Activated CD4-positive, alpha-beta T cell treated with anti-CD3 and anti-CD28 coated beads for 36 hours (primary cell): ENCODE measurements at places on chromosomes 5 and 9. TPM values are rescaled to one million over a fixed set of nuclear protein-coding genes. Genes with fewer than 3 reads are reported as not detected.

NUTM2F gene
- not detected for total RNA-seq

TEK gene
- not detected for total RNA-seq

S1PR3 gene
- 0.56 TPM for total RNA-seq

EDIL3 gene
- not detected for total RNA-seq

FBXL17 gene
- 6.6 TPM for total RNA-seq

DNA sequence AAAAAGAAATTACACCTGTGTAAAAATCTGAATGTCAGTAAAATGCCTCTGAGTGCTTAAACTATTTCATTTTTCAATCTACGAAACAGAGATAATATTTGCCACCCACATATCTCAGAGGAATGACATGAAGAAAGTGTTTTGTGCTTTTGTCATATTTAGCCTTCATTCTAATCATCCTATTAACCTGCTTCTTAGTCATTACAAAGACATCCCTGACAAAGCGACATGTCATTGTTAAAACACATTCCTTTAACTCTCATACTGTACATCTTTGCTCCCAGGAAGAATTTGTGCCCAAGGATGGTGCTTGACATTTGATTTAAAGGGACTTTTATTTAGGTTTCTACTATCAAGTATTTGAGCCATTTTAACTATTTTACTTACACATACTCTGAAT is 275.9 kb downstream of the DMRTA1 start:
- H3K27me3 ChIP-seq, result no peaks in the 10 kb centered on the region
- no peak for DNase-seq
- no peaks in the 10 kb centered on the region for H3K36me3 ChIP-seq
- no peak overlapping the region for H3K4me3 ChIP-seq
- no peak overlapping the region for H3K27ac ChIP-seq

GRCh38 chr5:123907349-123907748 is 395.4 kb downstream of the CSNK1G3 start:
- H3K27me3 ChIP-seq, result no peaks in the 10 kb centered on the region
- no peak overlapping the region for H3K4me3 ChIP-seq
- no peaks in the 10 kb centered on the region for H3K36me3 ChIP-seq

DNA sequence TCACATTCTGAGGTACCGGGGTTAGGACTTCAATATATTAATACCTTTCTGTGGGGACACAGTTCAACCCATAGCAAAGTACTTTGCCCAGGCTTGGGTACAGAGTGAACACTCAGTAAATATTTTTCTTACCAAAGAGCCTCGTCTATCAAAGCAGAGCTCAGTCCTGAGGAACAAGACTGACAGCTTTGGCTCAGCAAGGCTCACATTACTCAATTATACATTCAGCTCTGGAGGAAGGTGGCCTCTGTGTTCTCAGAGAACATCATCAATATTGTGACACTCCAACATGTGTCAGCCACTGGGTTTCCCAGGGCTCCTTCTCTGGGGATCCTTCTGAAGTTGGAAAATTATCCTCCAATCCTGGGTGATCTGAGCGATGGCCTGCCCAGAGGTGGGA is 186.4 kb downstream of the NMUR2 start:
- no peak for DNase-seq
- no peak overlapping the region for H3K27ac ChIP-seq
- no peak overlapping the region for H3K4me3 ChIP-seq
- no peaks in the 10 kb centered on the region for H3K36me3 ChIP-seq

DNA sequence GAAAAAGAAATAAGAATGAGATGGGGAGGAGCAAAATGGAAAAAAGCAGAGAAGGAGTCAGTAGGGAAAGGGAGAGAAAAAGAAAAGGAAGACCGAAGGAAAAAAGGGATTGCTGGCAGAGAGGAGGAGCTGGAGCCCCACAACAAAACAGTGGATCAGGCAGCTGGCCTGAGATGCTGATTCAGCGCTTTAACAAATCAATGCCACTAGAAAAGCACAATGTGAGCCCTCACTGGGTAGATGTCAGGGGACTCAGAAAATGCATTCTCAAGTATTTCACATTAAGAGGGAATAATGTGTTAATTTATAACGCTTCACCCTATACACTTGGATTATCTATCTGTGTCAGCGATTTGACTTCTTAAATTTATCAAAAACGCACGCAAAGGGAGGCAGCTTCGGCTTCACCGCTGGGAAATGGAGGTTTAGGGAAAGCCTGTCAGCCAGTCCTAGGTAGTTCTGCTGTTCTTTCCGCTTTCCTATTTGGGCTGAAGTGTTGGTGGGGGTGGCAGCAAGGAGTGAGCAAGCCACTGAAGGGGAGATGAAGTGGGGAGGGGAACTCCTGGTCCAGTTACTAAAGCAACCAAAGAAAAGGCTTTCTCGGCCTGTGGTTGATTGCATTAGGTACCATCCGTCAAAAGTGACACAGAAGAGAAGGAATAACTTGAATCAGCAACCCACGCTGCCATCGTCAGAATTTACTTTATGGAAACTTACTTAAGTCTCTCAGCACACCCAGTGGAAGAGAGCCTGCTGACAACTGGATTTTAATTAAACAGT is 161.6 kb downstream of the BNC2 start:
- H3K4me3 ChIP-seq, result no peak overlapping the region
- H3K27me3 ChIP-seq, result no peaks in the 10 kb centered on the region
- no peaks in the 10 kb centered on the region for H3K36me3 ChIP-seq
- H3K27ac ChIP-seq, result no peak overlapping the region
- no peak for DNase-seq

DNA sequence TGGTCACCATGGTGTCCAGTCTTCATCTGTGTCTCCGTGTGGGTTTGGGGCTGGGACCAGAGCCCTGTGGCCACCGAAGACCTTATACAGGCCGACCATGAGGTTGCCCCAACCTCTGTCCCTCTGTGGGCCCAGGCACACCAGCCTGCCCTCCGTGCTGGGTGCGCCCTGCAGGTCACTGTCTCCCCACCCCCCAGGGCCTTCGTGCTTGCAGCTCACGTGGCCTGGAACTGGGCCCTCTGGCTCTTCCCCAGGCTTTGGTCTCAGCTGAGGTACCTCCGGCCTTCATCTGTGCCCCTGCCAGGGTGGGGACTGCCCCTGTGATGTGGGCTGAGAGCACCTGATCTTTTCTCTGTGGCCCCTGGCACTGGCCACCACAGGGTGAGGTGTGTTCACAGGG is 92.1 kb downstream of the RXRA start:
- H3K36me3 ChIP-seq, result peaks cover 4% of the 10 kb centered on the region
- H3K4me1 ChIP-seq, result no peaks in the 10 kb centered on the region
- no peak overlapping the region for H3K4me3 ChIP-seq
- no peak overlapping the region for H3K27ac ChIP-seq

GRCh38 chr5:152542741-152543140 is 137.7 kb upstream of the NMUR2 start:
- peaks cover 15% of the 10 kb centered on the region for H3K27me3 ChIP-seq
- no peak overlapping the region for H3K27ac ChIP-seq
- no peak overlapping the region for H3K4me3 ChIP-seq
- H3K36me3 ChIP-seq, result no peaks in the 10 kb centered on the region
- no peaks in the 10 kb centered on the region for H3K4me1 ChIP-seq

- no peak for DNase-seq
- peaks cover 3% of the 10 kb centered on the region for H3K27me3 ChIP-seq
Observed at GRCh38 chr5:3786165-3786564, 190.5 kb downstream of the IRX1 start.

DNA sequence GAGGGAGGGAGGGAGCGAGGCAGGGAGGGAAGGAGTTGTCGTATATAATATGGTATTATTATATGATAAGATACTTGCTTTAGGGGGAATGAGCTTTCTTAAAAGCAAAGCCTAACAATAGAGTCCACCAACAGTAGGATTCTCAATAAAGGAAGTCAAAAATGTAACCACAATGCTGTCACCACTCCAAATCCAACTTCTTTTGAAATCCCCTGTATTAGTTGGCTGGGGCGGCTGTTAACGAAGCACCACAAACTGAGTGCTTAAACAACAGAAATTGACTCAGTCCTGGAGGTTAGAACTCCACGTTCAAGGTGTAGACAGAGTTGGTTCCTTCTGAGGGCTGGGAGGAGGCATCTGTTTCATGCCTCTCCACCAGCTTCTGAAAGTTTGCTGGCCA is 23.1 kb downstream of the GAS1 start:
- no peaks in the 10 kb centered on the region for H3K36me3 ChIP-seq
- peaks cover 28% of the 10 kb centered on the region for H3K27me3 ChIP-seq
- no peak overlapping the region for H3K27ac ChIP-seq

- DNase-seq, result no peak
- H3K4me1 ChIP-seq, result no peaks in the 10 kb centered on the region
- H3K27me3 ChIP-seq, result peaks cover 22% of the 10 kb centered on the region
- no peak overlapping the region for H3K4me3 ChIP-seq
- no peaks in the 10 kb centered on the region for H3K36me3 ChIP-seq
Observed at GRCh38 chr5:175383350-175383749, 60.6 kb downstream of the DRD1 start.

GRCh38 chr9:4590430-4591122 is 71.5 kb upstream of the PLPP6 start:
- H3K27ac ChIP-seq, result no peak overlapping the region
- peaks cover 9% of the 10 kb centered on the region for H3K4me1 ChIP-seq
- DNase-seq, result no peak

GRCh38 chr9:68851657-68852056 is 146.6 kb downstream of the PIP5K1B start:
- H3K36me3 ChIP-seq, result no peaks in the 10 kb centered on the region
- H3K4me1 ChIP-seq, result no peaks in the 10 kb centered on the region
- no peak for DNase-seq
- H3K27me3 ChIP-seq, result peaks cover 3% of the 10 kb centered on the region
- H3K4me3 ChIP-seq, result no peak overlapping the region
